ENCODE measurements at places on chromosomes 12 and 14. TPM values are rescaled to one million over a fixed set of nuclear protein-coding genes. Genes with fewer than 3 reads are reported as not detected.

RCOR1 gene
- total RNA-seq, result 20.8 TPM

LRFN5 gene
- total RNA-seq, result 0.10 TPM

C12orf57 gene
- 91.1 TPM for total RNA-seq

PPP1R13B gene
- 24.3 TPM for total RNA-seq

NAB2 gene
- total RNA-seq, result 18.9 TPM

SLC25A21 gene
- total RNA-seq, result 1.3 TPM

OSBPL8 gene
- total RNA-seq, result 64.0 TPM

DEGS2 gene
- under 0.01 TPM for total RNA-seq

C12orf50 gene
- total RNA-seq, result not detected
